ENCODE measurements at places on chromosomes 7 and 10.

DNA sequence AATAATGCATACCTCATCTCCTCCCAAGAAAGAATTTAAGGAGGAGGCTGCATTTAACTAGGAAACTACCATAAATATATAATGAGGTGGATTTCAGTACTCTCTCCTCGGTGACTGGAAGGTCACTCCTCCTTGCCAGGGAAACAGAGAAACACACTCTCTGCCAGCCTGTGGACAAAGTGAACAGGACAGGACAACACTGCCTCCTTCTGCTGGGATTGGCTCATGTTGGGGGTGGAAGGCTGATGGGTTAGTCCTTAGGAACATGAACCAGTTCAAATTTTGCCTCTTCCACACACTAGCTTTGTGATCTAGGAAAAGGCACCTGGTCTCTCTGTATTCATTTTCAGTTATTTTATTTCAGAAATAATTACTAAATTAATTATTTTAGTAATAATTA lies 50.6 kb upstream of the STEAP4 start:
- no peak for DNase-seq

GRCh38 chr7:150335774-150336112 lies 5.7 kb downstream of the RARRES2 start:
- no peak for DNase-seq

DNA sequence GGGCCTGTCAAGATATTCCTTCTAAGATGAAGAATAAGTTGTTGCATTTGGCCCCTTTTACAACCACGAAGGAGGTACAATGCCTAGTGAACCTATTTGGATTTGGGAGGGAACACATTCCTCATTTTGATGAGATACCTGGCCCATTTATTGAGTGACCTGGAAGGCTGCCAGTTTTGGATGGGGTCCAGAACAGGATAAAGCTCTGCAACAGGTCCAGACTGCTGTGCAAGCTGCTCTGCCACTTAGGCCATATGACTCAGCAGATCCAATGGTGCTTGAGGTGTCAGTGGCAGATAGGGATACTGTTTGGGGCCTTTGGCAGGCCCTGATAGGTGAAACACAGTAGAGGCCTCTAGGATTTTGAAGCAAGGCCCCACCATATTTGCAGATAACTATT lies 704.6 kb downstream of the CCSER2 start:
- DNase-seq: no peak

- no peak for DNase-seq
Measured at GRCh38 chr7:112009081-112009480, 197.1 kb downstream of the DOCK4 start.

GRCh38 chr7:85290269-85290668 lies 103.4 kb upstream of the SEMA3D start:
- no peak for DNase-seq

DNA sequence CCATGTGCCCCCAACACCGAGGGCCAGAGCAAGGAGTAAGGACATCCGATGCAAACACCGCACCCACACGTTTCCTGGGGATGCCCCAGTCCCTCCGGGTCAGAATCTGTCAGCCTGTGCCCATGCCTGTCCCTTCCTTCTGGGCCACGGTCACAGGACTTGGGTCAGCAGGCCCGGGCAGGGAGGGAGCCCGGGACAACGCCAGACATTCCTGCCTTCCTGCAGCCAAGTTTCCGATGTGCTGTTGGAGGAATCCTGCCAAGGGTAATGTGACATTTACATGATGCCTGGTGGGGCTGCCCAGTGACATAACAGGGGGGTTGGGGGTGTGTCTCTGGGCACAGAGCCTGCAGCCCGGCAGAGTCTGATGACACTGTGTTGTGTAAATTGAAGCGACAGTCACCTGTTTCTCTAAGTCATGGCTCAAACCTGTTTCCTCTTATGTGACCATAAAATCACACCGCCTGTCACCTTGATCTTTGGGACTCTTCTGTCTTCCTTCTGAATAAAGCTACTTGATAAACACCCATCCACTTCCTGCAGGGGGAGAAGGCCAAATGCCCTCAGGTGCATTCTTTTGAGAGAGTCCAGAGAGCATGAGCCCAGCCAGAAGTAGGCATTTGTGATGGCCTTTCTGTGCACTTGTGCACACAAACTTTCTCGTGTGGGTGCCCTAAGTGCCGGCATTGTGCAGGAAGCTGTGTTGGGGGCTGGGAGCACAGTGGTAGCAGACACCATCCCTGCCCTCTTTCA lies 175.3 kb upstream of the RHEB start:
- DNase-seq: no peak

GRCh38 chr10:132674311-132674710 lies 111.6 kb downstream of the NKX6-2 start:
- no peak for DNase-seq

- no peak for DNase-seq
Measured at GRCh38 chr10:103044942-103045489, 126.9 kb downstream of the CNNM2 start.

DNA sequence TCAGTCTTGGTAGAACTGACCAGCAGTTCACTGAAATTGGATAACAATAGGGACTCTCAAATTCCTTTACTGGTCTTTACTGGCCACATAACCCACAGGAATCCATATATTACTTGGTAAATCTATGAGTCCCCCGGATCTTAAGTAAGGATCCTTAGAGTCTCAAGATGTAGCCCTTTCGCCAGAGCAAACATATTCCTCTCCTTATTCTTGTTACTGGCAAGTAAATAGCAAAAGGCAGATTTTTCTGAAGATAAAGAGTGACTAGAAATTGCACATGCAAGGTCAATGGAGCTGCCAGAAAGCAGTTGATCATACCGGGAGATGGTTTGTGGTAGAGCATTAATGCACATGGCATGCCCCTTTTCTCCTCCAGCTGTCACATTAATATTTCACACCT lies 283.0 kb downstream of the HDAC9 start:
- DNase-seq: no peak
